ENCODE measurements at places on chromosomes 2 and 18. TPM values are rescaled to one million over a fixed set of nuclear protein-coding genes. Genes with fewer than 3 reads are reported as not detected.

The ACTR3 gene
- total RNA-seq, result 184 TPM

The TMEM182 gene
- total RNA-seq, result 3.1 TPM

The THUMPD2 gene
- total RNA-seq, result 17.0 TPM

DNA sequence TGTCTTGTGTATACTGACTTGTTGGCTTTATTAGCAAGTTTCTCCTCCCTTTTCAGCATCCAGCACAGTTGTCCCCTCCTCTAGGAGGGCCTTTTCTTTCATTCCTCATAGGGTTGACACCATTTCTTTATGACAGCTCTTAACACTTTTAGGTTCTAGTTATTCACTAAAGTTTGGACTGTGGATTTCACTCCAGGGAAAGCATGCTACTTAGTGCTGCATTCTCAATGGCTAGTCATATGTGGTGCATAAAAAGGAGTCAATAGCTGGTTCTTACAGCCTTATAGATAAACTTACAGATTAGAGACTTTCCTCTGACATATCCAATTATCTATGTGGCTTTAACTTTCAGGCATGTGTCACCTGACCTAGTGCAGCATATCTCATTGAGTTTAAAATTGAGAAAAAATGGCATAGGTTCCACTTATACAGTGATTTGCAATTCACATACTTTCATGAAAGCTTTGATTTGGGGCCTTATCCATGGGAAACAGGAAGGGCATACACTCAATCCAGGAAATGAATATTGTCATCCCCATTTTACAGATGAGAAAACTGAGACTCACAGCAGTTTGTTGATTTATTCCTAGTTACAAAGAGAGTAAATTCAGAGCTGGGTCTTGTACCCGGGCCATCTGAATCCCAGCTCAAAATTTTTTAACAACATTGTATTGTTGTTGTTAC lies 289.7 kb downstream of the LPIN1 start:
- DNase-seq, result no peak

The CD8B2 gene
- not detected for total RNA-seq

DNA sequence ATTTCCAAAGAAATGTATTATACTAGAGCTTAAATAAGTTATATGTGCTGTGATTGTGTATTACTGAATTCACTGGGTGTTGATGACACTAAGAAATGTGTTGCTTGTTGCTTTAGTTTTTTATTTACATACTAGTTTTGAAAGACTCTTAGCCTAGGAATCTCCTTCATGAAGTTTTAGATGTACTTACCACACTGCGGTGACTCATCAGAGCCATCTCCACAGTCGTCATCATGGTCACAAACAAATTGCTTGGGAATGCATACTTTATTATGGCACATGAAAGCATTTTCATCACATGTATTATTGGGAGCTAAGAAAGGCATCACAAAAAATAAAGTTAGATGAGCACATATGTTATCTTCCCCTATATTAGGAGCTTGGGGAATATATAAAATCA lies 1624.2 kb downstream of the LRP1B start:
- DNase-seq, result no peak

The DCC gene
- total RNA-seq, result 1.4 TPM

- DNase-seq, result no peak
Measured at GRCh38 chr2:46535360-46535759, 56.0 kb downstream of the TMEM247 start.

- no peak for DNase-seq
Measured at GRCh38 chr18:40904295-40904694, 1050.7 kb upstream of the PIK3C3 start.
